ENCODE measurements at places on chromosomes 4 and X. TPM values are rescaled to one million over a fixed set of nuclear protein-coding genes. Genes with fewer than 3 reads are reported as not detected.

GRCh38 chrX:105126201-105126600, 94.3 kb downstream of the TEX13A start:
- no peak for DNase-seq
- H3K4me3 ChIP-seq = no peak overlapping the region
- no peaks in the 10 kb centered on the region for H3K36me3 ChIP-seq
- no peak overlapping the region for H3K27ac ChIP-seq

DNA sequence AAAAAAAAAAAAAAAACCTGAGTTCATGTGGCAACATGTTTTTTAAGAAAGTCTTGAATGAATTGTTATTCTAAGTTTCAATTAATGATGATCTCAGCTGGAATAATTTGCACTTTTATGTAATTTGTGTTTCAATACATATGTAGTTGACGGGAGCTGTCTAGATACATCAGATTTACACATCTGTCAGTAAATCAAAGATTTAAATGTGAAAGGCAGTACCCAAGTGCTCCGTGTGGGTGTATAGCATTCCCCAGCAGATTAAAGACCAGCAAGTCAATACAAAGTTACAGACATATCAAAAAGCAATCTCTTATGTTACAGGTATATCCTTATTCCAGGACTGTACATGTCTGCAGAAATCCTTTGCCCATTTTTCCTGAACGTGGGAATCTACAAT, 35.2 kb downstream of the SYNPO2 start:
- H3K4me3 ChIP-seq = no peak overlapping the region
- no peaks in the 10 kb centered on the region for H3K36me3 ChIP-seq
- H3K4me1 ChIP-seq = no peaks in the 10 kb centered on the region
- no peaks in the 10 kb centered on the region for H3K27me3 ChIP-seq
- DNase-seq = no peak
- H3K27ac ChIP-seq = no peak overlapping the region

GRCh38 chr4:4439782-4440181, 52.9 kb downstream of the NSG1 start:
- no peaks in the 10 kb centered on the region for H3K4me1 ChIP-seq
- H3K4me3 ChIP-seq = no peak overlapping the region
- no peaks in the 10 kb centered on the region for H3K27me3 ChIP-seq
- H3K27ac ChIP-seq = no peak overlapping the region
- peaks cover 14% of the 10 kb centered on the region for H3K36me3 ChIP-seq

GRCh38 chr4:54696649-54697048, 38.9 kb downstream of the KIT start:
- no peak overlapping the region for H3K27ac ChIP-seq
- H3K4me1 ChIP-seq = no peaks in the 10 kb centered on the region
- H3K4me3 ChIP-seq = no peak overlapping the region
- H3K36me3 ChIP-seq = no peaks in the 10 kb centered on the region
- H3K27me3 ChIP-seq = no peaks in the 10 kb centered on the region

- no peaks in the 10 kb centered on the region for H3K36me3 ChIP-seq
- peaks cover 21% of the 10 kb centered on the region for H3K4me1 ChIP-seq
- no peak for DNase-seq
- no peak overlapping the region for H3K27ac ChIP-seq
- no peaks in the 10 kb centered on the region for H3K27me3 ChIP-seq
These were observed 9.8 kb upstream of the NOCT start for GRCh38 chr4:139005774-139006173.

- H3K4me1 ChIP-seq = no peaks in the 10 kb centered on the region
- no peak overlapping the region for H3K27ac ChIP-seq
- DNase-seq = no peak
- H3K27me3 ChIP-seq = no peaks in the 10 kb centered on the region
These were observed 251.4 kb downstream of the COL25A1 start for GRCh38 chr4:109051054-109051453.

GRCh38 chr4:7821245-7822136, 118.2 kb downstream of the AFAP1 start:
- no peak for DNase-seq
- peaks cover under 1% of the 10 kb centered on the region for H3K36me3 ChIP-seq
- H3K4me3 ChIP-seq = no peak overlapping the region
- H3K27ac ChIP-seq = no peak overlapping the region
- H3K4me1 ChIP-seq = peaks cover 35% of the 10 kb centered on the region

GRCh38 chr4:71677568-71677967, 106.3 kb downstream of the GC start:
- H3K4me1 ChIP-seq = no peaks in the 10 kb centered on the region
- H3K4me3 ChIP-seq = no peak overlapping the region
- no peaks in the 10 kb centered on the region for H3K27me3 ChIP-seq
- no peak for DNase-seq

- H3K4me3 ChIP-seq = no peak overlapping the region
- no peaks in the 10 kb centered on the region for H3K27me3 ChIP-seq
- H3K4me1 ChIP-seq = no peaks in the 10 kb centered on the region
- H3K27ac ChIP-seq = no peak overlapping the region
These were observed 4.1 kb downstream of the AFF2 start for GRCh38 chrX:148504506-148504905.

DNA sequence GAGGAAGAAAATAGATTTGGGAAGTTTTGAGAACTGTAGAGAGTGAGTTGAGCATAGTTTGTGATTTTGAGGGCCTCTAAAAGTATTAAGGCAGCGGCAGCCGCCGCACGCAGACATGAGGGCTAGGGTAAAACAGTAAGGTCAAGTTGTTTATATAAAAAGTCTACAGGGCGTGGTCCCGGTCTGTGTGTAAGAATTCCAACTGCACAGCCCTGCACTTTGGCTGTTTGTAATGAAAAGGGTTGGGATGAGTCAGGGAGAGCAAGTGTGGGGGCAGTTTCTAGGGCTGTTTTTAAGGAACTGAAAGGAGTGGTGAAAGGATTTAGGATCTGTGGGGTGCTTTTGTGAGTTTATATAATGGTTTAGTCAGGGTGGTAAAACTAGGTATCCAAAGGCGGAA, 55.0 kb downstream of the BEX3 start:
- no peak overlapping the region for H3K27ac ChIP-seq
- H3K36me3 ChIP-seq = no peaks in the 10 kb centered on the region
- H3K4me1 ChIP-seq = no peaks in the 10 kb centered on the region
- H3K4me3 ChIP-seq = no peak overlapping the region

DNA sequence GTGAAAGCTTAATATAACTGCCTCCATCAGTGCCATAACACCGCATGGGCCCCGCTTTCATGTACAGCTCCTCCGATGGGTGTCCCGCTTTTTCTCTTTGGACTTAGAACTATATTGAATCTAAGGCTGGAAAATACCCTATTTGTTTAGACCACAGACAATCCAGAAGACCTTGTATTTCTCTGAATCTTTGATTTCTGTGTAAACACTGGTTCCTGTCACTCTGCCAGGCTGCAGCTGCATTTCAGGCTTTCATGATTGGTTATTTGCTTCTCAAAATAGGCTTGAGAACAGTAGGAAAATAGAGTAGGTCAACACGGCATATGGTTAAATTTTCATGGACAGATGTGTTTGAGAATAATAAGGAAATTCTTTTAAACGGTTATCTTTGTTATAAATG, 80.0 kb downstream of the NWD2 start:
- no peaks in the 10 kb centered on the region for H3K27me3 ChIP-seq
- H3K4me1 ChIP-seq = peaks cover 50% of the 10 kb centered on the region
- no peak overlapping the region for H3K27ac ChIP-seq
- DNase-seq = peak; percentile 49

DNA sequence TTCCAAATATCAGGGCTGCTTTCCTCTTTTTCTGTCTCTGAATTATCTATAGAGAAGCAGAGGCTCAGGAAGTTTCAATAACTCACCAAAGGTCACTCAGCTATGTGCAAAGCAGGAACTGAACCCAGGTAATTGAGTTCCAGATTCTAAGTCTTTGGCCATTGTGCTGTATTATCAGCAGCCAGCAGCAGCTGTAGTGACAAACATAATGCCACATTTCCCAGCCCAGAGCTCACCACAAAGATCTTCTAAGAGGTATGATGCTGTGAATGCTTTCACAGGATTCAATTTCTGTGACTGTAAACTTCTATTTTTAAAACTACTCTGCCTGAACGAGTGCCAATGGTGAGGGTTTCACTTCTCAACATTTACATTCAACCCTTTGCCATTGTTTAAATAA, 56.4 kb downstream of the SPOCK3 start:
- no peak for DNase-seq
- H3K36me3 ChIP-seq = no peaks in the 10 kb centered on the region
- H3K27ac ChIP-seq = no peak overlapping the region
- H3K27me3 ChIP-seq = no peaks in the 10 kb centered on the region
- H3K4me1 ChIP-seq = peaks cover 23% of the 10 kb centered on the region
- no peak overlapping the region for H3K4me3 ChIP-seq

DNA sequence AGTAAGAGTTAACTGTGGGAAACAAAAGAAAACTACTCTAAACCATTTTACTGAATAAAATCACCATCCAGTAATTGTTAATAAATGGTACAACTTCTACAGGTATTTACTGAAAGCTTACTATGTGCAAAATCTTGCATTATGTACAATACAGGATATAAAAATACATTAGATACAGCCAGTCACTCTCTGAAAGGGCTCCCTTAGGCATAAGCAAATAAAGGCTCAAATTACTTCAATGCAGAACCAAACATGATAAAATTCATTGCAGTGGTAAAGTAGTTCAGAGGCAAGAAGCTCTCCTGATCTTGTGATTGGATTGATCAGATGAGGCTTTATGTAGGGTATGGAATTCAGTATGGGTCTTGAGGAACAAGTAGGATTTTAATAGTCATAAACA, 100.2 kb downstream of the KLHL13 start:
- no peak for DNase-seq
- no peaks in the 10 kb centered on the region for H3K36me3 ChIP-seq
- no peaks in the 10 kb centered on the region for H3K4me1 ChIP-seq
- H3K27ac ChIP-seq = no peak overlapping the region
- no peaks in the 10 kb centered on the region for H3K27me3 ChIP-seq
- H3K4me3 ChIP-seq = no peak overlapping the region

GRCh38 chrX:115437841-115438595, 123.0 kb upstream of the PLS3 start:
- H3K27me3 ChIP-seq = no peaks in the 10 kb centered on the region
- H3K36me3 ChIP-seq = no peaks in the 10 kb centered on the region
- no peak overlapping the region for H3K27ac ChIP-seq
- no peak overlapping the region for H3K4me3 ChIP-seq

GRCh38 chr4:76799140-76799539, 98.8 kb downstream of the SOWAHB start:
- H3K36me3 ChIP-seq = no peaks in the 10 kb centered on the region
- no peak overlapping the region for H3K4me3 ChIP-seq
- no peak overlapping the region for H3K27ac ChIP-seq
- 0 out of 2 replicates have a peak, but pooled peaks cover 1% of the 10 kb centered on the region for H3K27me3 ChIP-seq
- DNase-seq = no peak

DNA sequence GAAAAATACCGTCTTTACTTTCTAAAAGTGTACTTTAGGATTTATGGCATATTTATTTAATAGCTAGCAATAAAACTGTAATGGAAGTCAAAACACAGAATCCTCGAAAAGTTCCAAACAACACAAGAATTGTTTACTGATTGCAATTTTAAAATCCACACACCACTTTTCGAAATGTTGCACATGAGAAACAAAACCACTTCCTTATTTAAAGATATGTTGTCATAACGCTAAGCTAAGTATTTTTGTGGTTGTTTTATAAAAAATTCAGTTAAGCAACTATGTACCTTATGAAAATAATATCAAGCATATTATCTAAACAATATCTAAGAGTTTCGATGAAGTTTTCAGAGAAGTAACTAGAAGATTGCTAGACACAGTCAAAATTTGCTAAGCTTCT, 344 bp downstream of the TMPRSS11D start:
- H3K4me3 ChIP-seq = no peak overlapping the region
- no peak overlapping the region for H3K27ac ChIP-seq
- H3K36me3 ChIP-seq = no peaks in the 10 kb centered on the region
- no peaks in the 10 kb centered on the region for H3K4me1 ChIP-seq
- no peak for DNase-seq

DNA sequence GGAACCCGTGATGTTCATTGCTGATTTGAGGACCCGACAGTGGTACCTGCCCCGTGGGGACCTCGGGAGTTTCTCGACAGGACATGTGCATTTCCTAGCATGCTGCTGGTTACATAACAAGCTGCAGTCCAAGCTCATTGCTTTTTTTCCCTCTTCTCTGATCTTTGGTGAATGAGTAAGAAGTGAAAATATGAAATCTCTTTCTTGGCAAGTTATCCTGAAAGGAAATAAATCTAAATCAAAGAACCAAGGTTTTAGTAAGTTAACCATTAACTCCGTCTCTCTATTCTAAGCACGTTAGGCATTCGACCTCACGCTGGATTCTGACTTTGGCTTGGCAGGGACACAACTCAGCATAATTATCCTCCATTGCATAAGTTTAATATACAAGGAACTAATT, 86.6 kb downstream of the STK32B start:
- no peak overlapping the region for H3K27ac ChIP-seq
- H3K4me1 ChIP-seq = no peaks in the 10 kb centered on the region
- H3K27me3 ChIP-seq = peaks cover 3% of the 10 kb centered on the region

GRCh38 chr4:40201898-40202297, 5.1 kb downstream of the RHOH start:
- H3K4me3 ChIP-seq = no peak overlapping the region
- H3K4me1 ChIP-seq = peaks cover 12% of the 10 kb centered on the region
- H3K36me3 ChIP-seq = no peaks in the 10 kb centered on the region
- no peak overlapping the region for H3K27ac ChIP-seq
- no peak for DNase-seq

GRCh38 chrX:132114607-132115006, 13.2 kb downstream of the FRMD7 start:
- no peak overlapping the region for H3K4me3 ChIP-seq
- DNase-seq = no peak
- H3K27me3 ChIP-seq = no peaks in the 10 kb centered on the region
- no peaks in the 10 kb centered on the region for H3K4me1 ChIP-seq
- H3K27ac ChIP-seq = no peak overlapping the region

SSX4B gene
- total RNA-seq = not detected

ABLIM2 gene
- 0.20 TPM for total RNA-seq

TMEM271 gene
- total RNA-seq = not detected

KLHL13 gene
- 1.6 TPM for total RNA-seq

METAP1 gene
- 44.9 TPM for total RNA-seq

MAGEA3 gene
- total RNA-seq = not detected

GLOD5 gene
- total RNA-seq = 0.93 TPM

VGLL1 gene
- not detected for total RNA-seq

All from HepG2 (cell line).